ENCODE measurements at places on chromosomes 12 and 14. TPM values are rescaled to one million over a fixed set of nuclear protein-coding genes. Genes with fewer than 3 reads are reported as not detected.

The GPR84 gene
- not detected for total RNA-seq

The ASIC1 gene
- 8.2 TPM for total RNA-seq

- H3K4me3 ChIP-seq = no peak overlapping the region
- H3K27me3 ChIP-seq = no peaks in the 10 kb centered on the region
- no peak overlapping the region for H3K27ac ChIP-seq
- no peaks in the 10 kb centered on the region for H3K4me1 ChIP-seq
- no peak for DNase-seq
Observed at GRCh38 chr12:32686340-32686739, 7.2 kb downstream of the DNM1L start.

- peaks cover 16% of the 10 kb centered on the region for H3K27me3 ChIP-seq
- no peak overlapping the region for H3K4me3 ChIP-seq
- no peak for DNase-seq
- no peaks in the 10 kb centered on the region for H3K36me3 ChIP-seq
- H3K27ac ChIP-seq = no peak overlapping the region
Observed at GRCh38 chr12:52331833-52332232, 10.6 kb upstream of the KRT83 start.

GRCh38 chr14:91324606-91325575 is 80.4 kb upstream of the GPR68 start:
- H3K27ac ChIP-seq = no peak overlapping the region
- peaks cover 2% of the 10 kb centered on the region for H3K27me3 ChIP-seq
- DNase-seq = no peak

GRCh38 chr12:71904629-71905028 is 34.0 kb upstream of the TPH2 start:
- no peak overlapping the region for H3K27ac ChIP-seq
- no peaks in the 10 kb centered on the region for H3K27me3 ChIP-seq
- no peak overlapping the region for H3K4me3 ChIP-seq
- no peaks in the 10 kb centered on the region for H3K36me3 ChIP-seq
- H3K4me1 ChIP-seq = no peaks in the 10 kb centered on the region

Data from astrocyte (in vitro differentiated cells and primary cell).